ENCODE measurements at places on chromosomes 16 and 17.

DNA sequence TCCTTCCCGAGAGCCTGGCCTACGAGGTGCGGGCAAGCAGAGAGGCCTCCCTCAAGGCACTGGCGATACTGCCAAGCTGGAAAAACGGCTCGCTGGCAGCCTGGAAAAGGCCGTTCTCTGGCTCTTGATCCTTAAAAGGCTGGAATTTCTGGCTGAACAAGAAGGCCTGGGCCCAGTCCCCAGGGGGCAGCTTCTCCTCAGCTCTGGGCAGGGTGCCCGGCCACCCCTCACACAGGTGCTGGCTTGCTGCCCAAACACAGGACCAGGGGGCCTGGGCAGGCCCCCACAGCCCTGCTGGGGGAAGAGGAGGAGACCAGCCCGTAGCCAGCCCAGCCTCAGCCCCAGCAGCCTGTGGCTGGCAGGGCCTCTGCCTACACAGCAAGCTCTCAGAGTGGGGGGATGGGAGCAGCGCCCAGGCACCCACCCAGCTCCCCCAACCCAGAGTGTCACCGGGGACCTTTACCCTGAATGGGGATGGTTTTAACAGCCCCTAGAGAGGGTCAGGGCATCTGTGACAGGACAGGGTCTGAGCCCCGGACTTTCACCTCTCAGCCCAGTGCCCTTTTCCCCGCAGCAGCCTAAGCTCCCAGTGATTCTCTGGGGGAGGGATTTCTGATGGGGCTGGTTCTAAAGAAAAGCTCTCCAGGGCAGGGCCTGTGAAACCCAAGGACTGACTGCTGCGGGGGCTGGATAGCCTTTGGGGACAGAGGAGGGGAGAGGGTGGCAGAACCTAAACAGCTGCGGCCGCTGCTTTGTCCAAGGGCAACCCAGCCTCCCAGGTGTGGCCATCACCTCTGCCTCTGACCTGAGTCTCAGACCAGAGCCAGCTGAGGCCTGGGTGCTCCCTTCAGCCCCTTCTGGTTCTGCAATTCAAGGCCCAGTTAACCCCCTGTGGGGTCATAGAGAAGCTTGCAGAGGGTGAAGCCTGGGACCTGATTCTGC lies 38.6 kb upstream of the TOB1 start:
- DNase-seq, result peak; percentile 64

DNA sequence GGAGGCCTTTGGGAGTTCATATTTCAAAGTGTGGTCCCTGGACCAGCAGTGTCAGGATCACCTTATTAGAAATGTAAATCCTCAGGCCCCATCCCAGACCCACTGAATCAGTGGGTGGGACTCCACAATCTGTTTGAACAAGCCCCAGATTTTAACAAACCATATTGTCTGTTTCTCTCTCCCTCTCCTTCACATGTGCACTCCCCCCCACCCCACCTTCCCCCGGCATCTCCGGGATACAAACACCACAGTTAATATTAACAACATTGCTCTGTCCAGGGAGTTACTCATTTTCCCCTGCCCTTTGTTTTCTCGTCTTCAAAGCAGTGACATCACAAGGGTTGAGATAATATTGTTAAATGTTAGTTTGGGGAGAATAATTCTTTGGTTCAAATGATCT lies 127.3 kb downstream of the KATNIP start:
- DNase-seq, result no peak

GRCh38 chr16:52408191-52408845 lies 138.6 kb downstream of the TOX3 start:
- no peak for DNase-seq

GRCh38 chr17:10069301-10069700 lies 129.1 kb downstream of the GAS7 start:
- no peak for DNase-seq

GRCh38 chr17:77734371-77735080 lies 224.0 kb upstream of the TNRC6C start:
- peak; percentile 56 for DNase-seq

- no peak for DNase-seq
Observed at GRCh38 chr17:63571632-63572310, 21.5 kb downstream of the DCAF7 start.

- DNase-seq, result no peak
Observed at GRCh38 chr16:203246-203645, 23.0 kb downstream of the HBQ1 start.

DNA sequence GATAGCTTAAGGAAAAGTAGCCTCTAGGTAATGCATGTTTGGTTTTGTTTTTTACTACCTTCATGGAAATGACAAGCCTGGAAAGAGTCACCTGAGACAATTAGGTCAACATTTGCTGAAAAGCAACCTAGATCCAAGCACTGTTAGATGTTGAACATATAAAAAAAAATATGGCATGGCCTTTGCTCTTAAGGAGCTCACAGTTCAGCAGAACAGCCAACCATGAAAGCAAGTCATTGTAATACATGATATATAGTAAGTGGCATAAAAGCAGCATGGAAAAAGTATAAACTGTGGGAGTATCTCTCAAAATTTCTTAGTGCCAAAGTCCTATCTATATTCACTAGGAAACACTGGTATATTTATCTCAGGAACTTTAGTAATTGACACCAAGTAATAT lies 31.6 kb downstream of the CFDP1 start:
- DNase-seq, result no peak

DNA sequence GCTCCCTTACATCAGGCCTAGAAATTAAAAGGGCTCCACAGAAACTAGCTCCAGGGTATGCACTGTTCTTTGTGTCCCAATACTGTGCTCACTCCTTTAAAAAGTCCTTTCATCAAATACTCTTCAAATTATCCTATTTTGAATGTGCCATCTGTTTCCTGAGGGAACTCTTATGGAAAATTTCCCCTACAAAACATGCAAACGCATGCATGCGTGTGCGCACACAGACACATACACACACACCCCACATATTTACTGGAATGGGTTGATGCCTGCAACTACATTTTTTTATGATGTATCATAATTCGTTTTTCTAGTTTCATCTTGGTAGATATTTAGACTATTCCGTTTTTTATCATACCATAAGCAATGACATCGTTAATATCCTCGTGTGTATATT lies 351.2 kb upstream of the KIF2B start:
- DNase-seq, result no peak

DNA sequence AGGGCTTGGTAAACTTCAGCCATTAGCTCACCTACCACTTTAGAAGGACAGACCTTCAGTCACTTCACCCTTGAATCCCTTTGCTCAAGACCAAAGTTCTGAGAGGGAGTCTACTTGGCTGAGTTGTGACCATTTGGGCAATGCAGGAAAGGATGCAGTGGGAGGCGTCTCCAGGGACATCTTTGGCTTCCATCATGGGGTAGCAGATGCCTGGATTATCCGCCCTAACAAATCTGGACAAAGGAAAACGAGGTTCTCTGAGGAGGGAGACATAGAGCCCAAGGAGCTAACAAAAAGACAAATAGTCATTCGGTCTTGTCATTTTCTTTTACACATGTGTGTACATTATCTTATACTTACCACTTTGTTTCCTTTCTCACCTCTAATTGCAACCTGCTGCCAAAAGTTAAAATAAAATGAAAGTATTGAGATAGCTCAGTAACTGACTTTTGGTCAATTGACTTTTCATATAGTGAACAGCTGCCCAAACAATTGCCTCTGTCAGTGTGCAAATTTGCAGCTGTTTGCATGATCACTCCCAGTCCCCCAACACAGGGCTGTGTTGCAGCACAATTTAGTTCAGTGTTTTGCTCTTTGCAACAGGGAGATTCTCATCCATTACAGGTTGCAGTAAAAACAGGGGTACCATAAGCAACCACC lies 108.9 kb upstream of the EEF2KMT start:
- no peak for DNase-seq

DNA sequence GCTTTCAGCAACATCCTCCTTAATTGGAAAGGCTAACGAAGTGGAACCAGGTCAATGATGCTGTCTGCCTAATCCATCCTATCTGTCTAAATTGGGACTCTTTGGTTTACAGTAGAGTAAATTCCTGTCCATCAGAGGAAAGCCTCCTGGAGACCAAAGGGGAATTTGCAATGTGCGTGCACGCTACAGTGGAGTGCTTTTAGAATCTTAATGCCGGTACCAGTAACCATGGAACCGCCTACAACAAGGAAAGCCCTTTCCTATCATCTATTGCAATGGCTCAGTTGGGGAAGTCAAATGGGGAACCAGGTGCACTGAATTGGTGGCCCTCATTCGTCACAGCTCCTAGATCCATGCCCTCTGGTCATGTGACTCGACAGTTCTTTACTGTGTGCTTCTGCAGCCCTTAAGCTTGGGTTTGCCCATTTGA lies 110.1 kb downstream of the XYLT1 start:
- no peak for DNase-seq

- DNase-seq, result no peak
Observed at GRCh38 chr16:76639685-76640289, 362.6 kb downstream of the CNTNAP4 start.

GRCh38 chr17:76700617-76701470 lies 9.9 kb downstream of the MXRA7 start:
- DNase-seq, result no peak

DNA sequence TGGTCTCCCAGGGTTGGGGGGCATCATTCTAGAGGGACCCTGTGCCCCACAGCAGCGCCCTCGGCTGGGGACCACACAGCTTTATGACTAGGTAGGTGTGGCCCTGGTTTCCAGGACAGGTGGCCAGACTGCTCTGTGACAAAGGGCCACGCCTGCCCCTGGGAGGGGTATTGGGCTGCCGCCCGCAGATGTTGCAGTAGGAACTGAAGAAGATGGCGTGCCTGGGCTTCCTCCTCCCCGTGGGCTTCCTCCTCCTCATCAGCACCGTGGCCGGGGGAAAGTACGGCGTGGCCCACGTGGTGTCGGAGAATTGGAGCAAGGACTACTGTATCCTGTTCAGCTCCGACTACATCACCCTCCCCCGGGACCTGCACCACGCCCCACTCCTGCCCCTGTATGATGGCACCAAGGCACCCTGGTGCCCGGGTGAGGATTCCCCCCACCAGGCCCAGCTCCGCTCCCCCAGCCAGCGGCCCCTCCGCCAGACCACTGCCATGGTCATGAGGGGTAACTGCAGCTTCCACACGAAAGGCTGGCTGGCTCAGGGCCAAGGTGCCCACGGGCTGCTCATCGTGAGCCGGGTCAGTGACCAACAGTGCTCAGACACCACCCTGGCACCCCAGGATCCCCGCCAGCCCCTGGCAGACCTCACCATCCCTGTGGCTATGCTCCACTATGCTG lies at the start of gene SPPL2C:
Gene SPPL2C, plus strand, starts transcription at position 187 of the 681 bp plus-strand sequence. Its CDS starts 26 bp downstream, at position 213.
- no peak for DNase-seq

DNA sequence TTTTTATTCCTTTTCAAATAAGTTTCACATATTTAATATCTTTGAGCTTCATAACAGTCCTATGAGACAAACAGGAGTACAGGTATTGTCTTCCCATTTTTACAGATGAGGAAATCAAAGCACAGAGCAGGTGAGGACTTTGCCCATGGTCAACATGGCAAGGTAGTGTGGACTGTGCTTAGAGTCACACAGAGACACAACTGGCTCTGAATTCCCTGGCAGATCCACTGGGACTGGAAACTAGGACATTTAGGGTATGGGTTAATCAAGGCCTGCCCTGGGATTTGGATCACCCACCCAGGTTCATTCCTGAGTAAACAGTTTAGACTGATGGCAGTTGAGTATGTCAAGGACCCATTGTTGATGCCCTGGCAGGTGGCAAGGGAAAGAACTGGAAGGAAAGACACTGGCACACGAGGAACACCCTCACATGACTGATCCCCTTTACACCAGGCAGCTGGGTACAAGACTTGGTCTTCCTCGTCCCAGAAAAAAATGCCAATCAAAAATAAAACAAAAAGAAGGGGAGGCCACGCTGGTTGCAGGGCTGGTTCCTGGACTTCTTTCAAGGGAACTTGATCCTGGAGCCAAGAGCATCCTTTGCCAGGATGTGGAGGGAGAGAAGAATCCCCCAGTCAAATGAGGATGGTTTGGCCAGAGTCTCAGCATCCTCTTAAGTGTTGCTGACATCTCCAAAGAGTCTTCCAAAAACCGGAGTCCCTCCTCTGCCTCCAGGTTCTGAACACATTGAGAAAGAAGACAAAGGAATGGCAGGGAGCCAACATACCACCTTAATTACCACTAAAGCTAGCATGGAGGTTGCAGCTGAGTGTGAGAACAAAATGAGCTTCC lies 34.9 kb downstream of the CHD9 start:
- DNase-seq, result peak; percentile 68

- DNase-seq, result no peak
Observed at GRCh38 chr16:35176449-35176848, 1717.0 kb downstream of the TP53TG3F start.

- no peak for DNase-seq
Observed at GRCh38 chr17:688100-688989, 26.3 kb downstream of the VPS53 start.

- DNase-seq, result no peak
Observed at GRCh38 chr17:42342242-42343008, 45.8 kb downstream of the STAT3 start.

- DNase-seq, result peak; percentile 1
Observed at GRCh38 chr16:80346111-80346632, 194.6 kb upstream of the DYNLRB2 start.

Data from C1 segment of cervical spinal cord (tissue), 14 donors.